WTC11 (cell line): ENCODE measurements at places on chromosomes 6 and 20.
A peak's percentile ranks its signal among the peaks of the same experiment; 100 is the strongest.

DNA sequence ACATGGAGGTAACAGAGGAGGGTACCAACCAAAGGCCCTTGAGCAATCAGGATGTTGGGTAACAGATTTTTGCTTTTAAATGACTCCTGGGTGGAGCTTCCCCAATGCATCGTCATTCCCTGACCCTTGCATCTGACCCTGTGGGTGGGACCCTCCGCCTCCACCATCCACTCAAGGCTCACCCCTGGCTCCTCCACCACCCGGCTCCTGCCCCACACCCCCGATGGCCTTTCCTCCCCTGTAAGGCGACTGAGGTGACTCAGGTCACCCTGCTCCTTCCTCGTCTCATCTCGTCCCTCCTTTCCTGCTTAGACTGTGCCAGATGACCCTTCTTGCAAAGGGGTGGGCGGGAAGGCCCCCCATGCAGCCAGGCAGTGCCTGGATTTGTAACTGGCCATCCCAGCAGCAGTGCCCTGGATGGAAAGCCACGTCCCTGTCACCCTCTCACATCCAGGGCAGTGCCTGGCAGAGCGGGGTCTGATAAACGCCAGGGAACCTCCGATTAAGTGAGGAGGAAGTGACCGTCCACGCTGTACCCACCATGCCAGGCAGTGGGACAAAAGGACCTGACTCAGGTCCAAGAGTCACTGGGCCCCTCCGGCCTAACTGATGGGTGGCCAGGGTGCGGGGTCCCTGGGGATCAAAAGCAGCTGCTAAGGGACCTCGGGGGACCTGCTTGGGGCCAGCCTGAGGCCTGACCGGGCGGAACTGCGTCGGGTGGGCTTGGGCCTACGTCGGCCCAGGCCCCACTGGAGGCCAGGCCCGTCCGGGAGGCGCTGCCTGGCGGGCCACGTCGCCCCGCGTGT, 624 bp upstream of the NPEPL1 start:
- no peak for DNase-seq

DNA sequence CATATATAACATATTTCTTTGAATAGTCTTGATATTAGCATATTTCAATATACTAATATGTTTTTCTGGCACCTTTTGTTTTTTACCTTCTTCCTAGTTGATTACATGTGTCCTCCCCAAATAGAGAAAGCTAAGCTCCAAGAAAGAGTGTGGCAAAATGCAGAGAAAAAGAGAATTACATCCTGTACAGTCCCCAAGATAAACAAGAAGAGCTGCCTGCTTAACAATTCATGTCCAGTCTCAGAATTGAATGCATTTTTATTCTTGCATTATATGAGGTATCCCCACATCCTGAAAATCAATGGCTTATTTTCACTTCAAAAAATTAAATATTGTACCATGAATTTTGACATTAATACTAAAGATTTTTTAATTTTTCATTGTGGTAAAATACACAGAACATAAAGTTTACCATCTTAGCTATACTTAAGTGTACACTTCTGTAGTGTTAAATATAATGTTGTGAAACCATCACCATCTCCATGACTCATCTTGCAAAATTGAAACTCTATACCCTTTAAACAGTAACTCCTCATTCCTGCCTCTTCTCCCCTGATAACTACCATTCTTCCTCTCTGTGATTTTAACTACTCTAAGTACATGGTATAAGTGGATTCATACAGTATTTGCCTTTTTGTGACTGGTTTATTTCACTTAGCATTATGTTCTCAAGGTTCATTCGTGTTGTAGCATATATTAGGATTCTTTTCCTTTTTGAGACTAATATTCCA, 490.3 kb downstream of the COL12A1 start:
- no peak for DNase-seq

GRCh38 chr20:47205577-47206123, 150.8 kb downstream of the ZMYND8 start:
- DNase-seq, result peak; percentile 78

- DNase-seq, result no peak
These were observed 82.7 kb downstream of the SIM1 start for GRCh38 chr6:100382031-100382430.

GRCh38 chr6:30061858-30062458, 893 bp downstream of the POLR1H start:
- no peak for DNase-seq

DNA sequence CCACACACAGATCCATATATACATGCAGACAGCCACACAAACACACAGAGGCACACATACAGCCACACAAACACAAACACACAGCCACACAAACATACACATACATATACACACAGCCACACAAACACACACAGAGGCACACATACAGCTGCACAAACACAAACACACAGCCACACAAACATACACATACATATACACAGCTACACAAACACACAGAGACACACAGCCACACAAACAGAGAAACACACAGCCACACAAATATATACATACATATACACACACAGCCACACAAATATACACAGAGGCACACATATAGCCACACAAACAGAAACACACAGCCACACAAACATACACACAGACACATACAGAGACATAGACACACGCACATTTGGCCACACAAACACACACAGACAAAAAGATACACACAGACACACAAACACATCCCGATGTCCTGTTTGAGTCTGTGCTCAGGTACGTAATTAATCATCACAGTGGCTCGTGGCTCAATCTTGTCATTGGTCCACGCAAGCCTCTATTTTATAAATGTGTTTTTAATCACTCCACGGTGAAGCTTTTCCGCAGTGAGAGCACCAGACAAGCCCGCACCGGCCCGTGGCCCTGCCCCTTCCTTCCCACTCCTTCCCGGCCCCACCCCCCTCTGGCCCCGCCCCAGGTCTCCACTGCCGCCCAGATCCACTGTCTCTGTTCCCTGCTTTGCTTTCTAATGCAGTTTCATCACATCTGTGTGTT, 135.3 kb downstream of the CDH4 start:
- peak; percentile 66 for DNase-seq

GRCh38 chr20:25220810-25221591, 25.5 kb downstream of the ENTPD6 start:
- DNase-seq, result no peak

DNA sequence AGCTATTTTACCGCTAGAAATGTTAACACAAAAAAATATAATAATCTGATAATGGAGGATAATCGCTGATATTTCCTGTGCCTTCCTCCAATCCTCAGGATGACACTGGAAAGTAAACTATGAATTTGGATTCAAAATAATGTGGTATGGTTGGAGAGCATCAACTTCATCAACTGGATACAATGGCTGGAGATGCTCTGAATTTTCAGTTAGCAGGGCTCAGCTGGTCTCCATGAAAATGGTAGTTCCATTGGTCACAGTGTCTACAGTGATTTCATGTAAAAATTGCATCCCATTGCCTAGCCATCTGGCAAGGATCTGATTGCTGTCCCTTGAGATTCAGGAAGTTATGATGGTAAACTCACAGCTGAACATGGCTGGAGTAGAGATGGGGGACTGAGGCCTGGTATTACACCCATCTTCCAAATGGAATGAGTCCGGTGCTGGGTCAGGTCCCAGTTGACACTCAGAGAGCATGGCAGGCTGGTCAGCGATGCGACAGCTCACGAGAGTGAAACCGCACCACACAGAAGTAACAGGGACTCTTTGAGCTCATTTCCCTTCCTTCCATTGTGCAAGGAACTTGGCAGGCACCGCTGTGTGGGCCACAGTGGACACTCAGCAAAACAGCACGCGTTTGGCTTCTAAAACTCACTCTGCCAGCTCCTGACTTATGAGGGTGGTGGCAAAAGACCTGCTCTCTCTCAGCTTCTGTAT, 142.4 kb upstream of the TNFAIP3 start:
- no peak for DNase-seq

- no peak for DNase-seq
These were observed 1009.3 kb downstream of the GRIK2 start for GRCh38 chr6:102402635-102403329.

DNA sequence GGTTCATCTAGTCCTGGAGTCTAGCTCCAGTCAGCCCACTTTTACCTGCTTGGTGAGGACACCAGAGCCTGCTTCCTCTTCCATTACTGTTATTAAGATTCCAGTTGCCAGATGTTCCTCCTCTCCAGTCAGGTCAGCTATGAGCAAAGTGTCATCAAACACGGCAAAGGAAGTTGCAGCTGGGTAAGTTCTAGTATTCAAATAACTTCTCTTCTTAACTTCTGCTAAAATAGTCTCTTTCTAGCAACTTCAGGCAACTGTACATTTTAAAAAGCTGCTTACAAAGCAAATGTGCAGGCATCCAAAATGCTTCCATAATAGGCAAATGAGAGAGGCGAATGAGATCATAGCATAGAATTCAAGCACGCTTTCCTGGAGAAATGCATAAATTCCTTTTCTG, 18.4 kb upstream of the MRPS18A start:
- no peak for DNase-seq
